ENCODE measurements at places on chromosomes 13 and 19. TPM values are rescaled to one million over a fixed set of nuclear protein-coding genes. Genes with fewer than 3 reads are reported as not detected.

PSG1 gene
- not detected for total RNA-seq

COX7A1 gene
- total RNA-seq = 11.1 TPM

DAND5 gene
- not detected for total RNA-seq

DNA sequence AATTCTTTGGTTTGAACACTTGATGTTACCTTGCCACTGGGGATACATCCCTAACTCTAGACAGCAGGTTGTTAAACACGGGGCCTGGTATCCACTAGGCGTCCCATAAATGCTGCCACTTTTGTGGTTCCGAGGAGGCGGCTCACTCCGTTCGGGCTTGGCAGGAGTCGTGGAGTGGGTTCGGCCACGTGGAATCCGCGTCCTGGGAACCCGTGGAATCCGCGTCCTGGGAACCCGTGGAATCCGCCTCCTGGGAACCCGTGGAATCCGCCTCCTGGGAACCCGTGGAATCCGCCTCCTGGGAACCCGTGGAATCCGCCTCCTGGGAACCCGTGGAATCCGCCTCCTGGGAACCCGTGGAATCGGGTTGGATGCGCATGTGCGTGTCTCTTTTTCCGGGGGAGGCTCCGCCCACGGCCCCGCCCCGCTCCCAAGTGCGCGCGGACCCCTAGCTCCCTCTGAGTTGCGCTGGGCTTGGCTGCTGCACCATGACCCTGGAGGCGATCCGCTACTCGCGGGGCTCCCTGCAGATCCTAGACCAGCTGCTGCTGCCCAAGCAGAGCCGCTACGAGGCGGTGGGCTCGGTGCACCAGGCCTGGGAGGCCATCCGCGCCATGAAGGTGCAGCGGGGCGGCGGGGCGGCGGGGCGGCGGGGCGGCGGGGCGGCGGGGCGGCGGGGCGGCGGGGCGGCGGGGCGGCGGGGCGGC lies at the start of gene MRI1:
Gene MRI1 (plus strand): TSS at position 422 of the 707 bp plus-strand sequence. CDS start 67 bp downstream, at position 489.
- H3K27me3 ChIP-seq = no peaks in the 10 kb centered on the region
- no peaks in the 10 kb centered on the region for H3K4me1 ChIP-seq
- H3K36me3 ChIP-seq = no peaks in the 10 kb centered on the region
- peak within 1 kb of the TSS; percentile 10 for H3K27ac ChIP-seq
- DNase-seq = peak; percentile 82

- no peak overlapping the region for H3K27ac ChIP-seq
- no peak for DNase-seq
- H3K4me3 ChIP-seq = no peak overlapping the region
These were observed 295.9 kb downstream of the SUCLA2 start for GRCh38 chr13:47705185-47705584.

- no peaks in the 10 kb centered on the region for H3K4me1 ChIP-seq
- DNase-seq = no peak
- H3K27me3 ChIP-seq = no peaks in the 10 kb centered on the region
- H3K36me3 ChIP-seq = no peaks in the 10 kb centered on the region
- no peak overlapping the region for H3K4me3 ChIP-seq
These were observed 173.2 kb upstream of the TRPC4 start for GRCh38 chr13:38042771-38043170.

DNA sequence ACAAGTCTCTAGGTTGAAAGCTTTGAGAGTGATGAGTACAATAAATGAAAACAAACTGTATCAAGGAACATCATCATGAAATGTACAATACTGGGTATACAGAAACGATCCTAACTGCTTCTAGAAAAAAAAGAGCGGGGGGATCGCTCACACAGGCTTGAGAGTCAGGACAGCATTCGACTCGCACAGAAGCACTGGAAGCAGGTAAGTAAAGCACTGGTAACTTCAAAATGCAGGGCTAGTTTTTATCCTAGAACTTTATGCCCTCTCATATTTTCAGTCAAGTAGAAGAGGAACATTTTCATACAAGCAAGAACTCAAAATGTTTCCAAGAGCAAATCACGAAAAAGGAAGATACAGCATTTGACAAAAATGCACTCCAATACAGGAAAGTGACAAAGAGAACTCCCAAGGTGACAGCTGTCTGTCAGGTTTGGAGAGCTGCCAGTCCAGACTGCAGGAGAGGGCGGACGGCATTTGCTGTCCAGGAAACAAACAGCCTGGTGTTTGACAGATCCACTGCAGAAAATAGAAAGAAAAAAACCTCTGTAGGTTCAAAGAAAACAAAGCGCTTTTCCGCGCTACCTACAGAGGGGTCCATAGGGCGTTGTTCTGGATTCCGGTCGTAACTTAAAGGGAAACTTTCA lies 58.2 kb upstream of the XPO4 start:
- no peaks in the 10 kb centered on the region for H3K4me1 ChIP-seq
- H3K4me3 ChIP-seq = no peak overlapping the region
- no peak for DNase-seq
- no peak overlapping the region for H3K27ac ChIP-seq
- no peaks in the 10 kb centered on the region for H3K27me3 ChIP-seq

DNA sequence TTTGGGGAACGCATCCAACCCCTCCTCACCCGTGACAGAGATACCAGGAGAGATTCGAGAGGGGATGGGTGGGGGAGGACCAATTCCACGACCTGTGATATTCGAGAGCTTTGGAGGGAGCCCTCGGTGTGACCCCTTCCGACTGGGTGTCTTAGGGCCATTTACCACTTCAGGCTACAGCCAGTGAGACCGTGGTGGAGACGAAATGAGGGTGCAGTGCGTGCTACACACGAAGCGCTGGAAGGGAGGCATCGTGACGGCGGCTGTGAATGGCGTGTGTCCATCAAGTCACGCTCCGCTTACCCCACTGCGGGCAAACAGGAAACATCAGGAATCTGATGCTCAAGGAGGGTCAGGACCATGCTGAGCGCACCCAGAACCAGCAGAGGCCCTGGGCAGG lies 10.4 kb downstream of the CTU1 start:
- no peak for DNase-seq
- no peaks in the 10 kb centered on the region for H3K27me3 ChIP-seq
- H3K27ac ChIP-seq = no peak overlapping the region
- no peak overlapping the region for H3K4me3 ChIP-seq
- H3K36me3 ChIP-seq = no peaks in the 10 kb centered on the region

DNA sequence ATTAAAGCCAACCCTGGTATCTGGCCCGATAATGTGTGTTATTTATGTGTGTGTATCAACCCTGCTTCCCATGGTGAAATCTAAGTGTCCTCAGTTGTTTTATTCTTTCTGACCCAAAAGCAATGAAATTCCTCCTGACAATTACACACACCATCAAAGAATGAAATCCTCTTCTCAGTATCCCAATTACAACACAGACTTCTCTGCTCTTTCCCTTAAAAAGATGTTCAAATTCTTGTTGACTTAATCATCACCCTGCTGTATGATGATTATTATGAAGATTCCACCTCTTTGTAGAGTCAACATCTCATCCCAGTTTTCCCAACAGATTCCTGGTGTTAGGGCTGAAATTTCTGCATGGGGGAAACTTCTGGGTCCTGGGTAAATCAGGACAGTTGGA lies 8.9 kb upstream of the TRPC4 start:
- H3K27me3 ChIP-seq = no peaks in the 10 kb centered on the region
- no peaks in the 10 kb centered on the region for H3K4me1 ChIP-seq

- no peak for DNase-seq
- H3K4me1 ChIP-seq = no peaks in the 10 kb centered on the region
- H3K4me3 ChIP-seq = no peak overlapping the region
- no peaks in the 10 kb centered on the region for H3K27me3 ChIP-seq
- H3K27ac ChIP-seq = no peak overlapping the region
These were observed 431.9 kb downstream of the COG6 start for GRCh38 chr13:40087091-40088002.

GRCh38 chr13:110628952-110629701 lies 13.8 kb downstream of the NAXD start:
- no peak for DNase-seq
- H3K27me3 ChIP-seq = no peaks in the 10 kb centered on the region
- H3K4me1 ChIP-seq = no peaks in the 10 kb centered on the region
- H3K36me3 ChIP-seq = peaks cover 26% of the 10 kb centered on the region

Measured in pancreas (tissue), 10 donors.